A549 treated with CORT108297 at 1 μM for 4 hours (cell line): ENCODE measurements at places on chromosomes 1 and 21. TPM values are rescaled to one million over a fixed set of nuclear protein-coding genes. Genes with fewer than 3 reads are reported as not detected.

Gene EIF4G3
- total RNA-seq: 16.8 to 22.9 TPM (median 20.4 TPM) in 5 replicates

Gene IFNLR1
- 0.80 to 1.3 TPM (median 0.99 TPM) in 5 replicates for total RNA-seq

Gene PAX7
- 0.38 to 0.67 TPM (median 0.56 TPM) in 5 replicates for total RNA-seq

Gene NRIP1
- 9.5 to 17.9 TPM (median 17.7 TPM) in 5 replicates for total RNA-seq

Gene UQCRHL
- 6.5 to 8.6 TPM (median 7.0 TPM) in 5 replicates for total RNA-seq
